Fibroblast of skin of abdomen (primary cell): ENCODE measurements at places on chromosomes 5 and 9.

DNA sequence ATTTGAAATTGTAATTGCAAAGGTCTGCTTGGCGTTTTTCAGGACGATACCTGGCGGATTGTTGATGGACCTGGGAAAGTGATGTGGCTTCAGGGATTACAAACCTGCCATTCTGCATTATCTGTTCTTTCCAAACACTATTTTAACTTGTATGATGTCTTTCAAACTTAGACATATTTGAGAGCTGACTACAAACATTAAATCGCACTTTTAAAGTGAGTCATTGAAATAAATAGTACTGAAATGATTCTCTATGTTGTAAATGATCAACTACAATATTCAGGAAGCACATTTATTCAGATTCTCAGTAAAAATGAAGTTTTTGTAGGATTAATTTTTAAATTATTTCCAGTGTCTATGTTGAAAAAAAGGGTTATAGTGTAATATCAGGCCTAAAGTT, 32.3 kb upstream of the TMEM171 start:
- peak; percentile 22 for DNase-seq

GRCh38 chr5:76791461-76791860, 27.4 kb upstream of the F2RL1 start:
- no peak for DNase-seq

GRCh38 chr5:43676083-43676840, 73.3 kb downstream of the NNT start:
- no peak for DNase-seq

GRCh38 chr9:18061856-18062255, 412.1 kb upstream of the ADAMTSL1 start:
- DNase-seq: peak; percentile 7
